Activated CD4-positive, CD25-positive, alpha-beta regulatory T cell (primary cell): ENCODE measurements at places on chromosomes 4 and X.

GRCh38 chrX:119529345-119530276, 35.6 kb downstream of the STEEP1 start:
- DNase-seq: no peak

GRCh38 chr4:75169427-75169826, 236.5 kb downstream of the PARM1 start:
- DNase-seq: no peak

DNA sequence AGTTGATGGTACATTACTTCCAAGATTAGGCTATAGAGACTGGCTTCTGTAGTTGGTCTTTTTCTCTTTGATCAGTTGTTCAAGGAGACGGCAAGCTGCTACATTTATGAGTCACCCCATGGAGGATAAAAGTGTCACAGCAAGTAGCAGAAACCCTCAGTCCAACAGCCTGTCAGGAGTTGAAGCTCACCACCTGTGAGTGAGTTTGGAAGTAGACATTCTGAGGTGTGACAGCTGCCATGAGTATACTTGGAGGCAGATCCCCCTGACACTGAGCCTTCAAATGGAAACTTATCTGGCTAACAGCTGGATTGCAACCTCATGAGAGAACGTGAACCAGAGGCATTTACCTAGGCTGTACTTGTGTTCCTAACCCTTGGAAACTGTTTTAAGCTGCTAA, 68.0 kb downstream of the CCNG2 start:
- no peak for DNase-seq

GRCh38 chr4:6957994-6958393, 48.4 kb downstream of the TBC1D14 start:
- no peak for DNase-seq

DNA sequence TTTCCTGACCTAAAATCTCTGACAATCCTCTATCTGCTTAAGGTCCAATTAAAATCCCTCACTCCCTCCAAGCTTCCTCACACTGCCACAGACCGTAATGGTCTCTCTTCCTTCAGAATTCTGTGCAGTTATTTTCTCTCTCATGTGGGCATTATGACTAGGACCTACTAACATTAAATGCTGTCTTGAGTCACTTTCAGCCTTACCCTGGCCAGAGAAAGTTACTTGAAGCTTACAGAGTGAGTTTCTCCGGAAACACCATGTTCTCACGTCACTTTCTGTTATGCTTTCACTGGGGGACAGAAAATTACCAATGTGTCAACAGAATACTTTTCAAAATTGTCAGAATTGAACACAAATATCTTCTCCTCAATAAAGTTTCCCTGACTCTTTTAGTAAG, 271.8 kb downstream of the INPP4B start:
- no peak for DNase-seq

DNA sequence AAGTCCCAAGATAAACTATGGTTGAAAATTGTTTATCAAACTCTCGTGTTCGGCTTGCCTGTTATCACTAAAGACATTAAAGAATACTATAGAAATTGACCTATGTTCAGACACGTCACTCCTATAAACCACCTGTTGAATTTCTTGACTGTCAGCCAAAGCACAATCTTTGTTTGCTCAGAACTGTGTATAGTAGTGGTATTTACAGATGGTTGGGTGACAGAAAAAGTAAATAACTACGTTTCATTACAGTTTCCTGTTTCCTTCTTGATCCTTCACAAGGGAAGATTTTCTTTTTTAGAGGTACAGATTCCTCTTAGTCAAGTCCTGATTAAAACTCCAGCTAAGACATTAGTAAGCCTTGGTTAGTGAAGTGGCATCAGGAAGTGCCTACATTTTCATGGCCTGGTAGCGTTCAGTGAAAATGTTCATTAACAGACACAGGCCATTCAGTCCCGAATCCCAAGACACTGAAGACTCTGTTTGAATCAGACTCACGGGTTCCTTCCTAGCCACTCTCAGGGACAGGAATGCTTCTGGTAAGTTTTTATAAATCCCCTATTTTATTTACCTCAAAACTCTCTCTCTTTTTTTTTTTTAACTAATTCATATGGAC, at the start of gene SMIM31:
Gene SMIM31 (plus strand): TSS at position 259 of the 616 bp plus-strand sequence. CDS start 16,313 bp downstream, outside the sequence.
- no peak for DNase-seq

GRCh38 chr4:67130411-67130810, 414.9 kb downstream of the CENPC start:
- DNase-seq: no peak

DNA sequence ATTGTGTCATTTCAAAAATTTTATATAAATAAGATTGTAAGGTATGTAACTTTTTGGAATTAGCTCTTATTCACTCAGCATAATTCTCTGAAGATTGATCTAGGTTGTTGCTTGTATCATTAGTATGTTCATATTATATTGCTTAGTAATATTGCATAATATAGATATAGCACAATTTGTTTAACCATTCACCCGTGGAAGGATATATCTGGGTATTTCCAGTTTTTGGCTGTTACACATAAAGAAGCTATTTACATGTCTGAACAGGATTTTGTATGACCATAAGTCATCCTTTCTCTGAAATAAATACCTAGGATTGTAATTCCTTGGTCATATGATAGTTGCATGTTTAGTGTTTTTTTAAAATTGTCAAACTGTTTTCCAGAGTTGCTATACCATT, 82.5 kb downstream of the CPEB2 start:
- DNase-seq: no peak

DNA sequence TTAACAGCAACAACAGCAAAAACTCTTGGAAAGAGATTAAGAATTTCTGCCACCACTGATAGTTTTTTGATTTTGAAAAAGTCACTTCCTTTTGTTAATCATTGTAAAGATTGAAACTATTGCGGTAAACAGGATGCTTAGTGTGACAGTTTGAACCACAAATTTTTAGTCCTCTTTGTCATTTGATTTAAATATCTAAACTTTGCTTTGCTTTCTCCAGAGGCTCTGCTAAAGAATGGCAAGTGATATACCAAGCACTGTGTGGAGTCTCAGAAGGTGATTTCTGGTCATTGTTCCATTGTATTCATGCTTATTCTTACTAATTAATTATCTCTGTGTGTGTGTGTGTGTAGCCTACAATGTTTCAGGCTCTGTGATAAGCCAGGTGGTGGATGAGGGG, 155.6 kb downstream of the BMPR1B start:
- no peak for DNase-seq

- DNase-seq: no peak
Measured at GRCh38 chr4:88897180-88897579, 159.8 kb downstream of the FAM13A start.

DNA sequence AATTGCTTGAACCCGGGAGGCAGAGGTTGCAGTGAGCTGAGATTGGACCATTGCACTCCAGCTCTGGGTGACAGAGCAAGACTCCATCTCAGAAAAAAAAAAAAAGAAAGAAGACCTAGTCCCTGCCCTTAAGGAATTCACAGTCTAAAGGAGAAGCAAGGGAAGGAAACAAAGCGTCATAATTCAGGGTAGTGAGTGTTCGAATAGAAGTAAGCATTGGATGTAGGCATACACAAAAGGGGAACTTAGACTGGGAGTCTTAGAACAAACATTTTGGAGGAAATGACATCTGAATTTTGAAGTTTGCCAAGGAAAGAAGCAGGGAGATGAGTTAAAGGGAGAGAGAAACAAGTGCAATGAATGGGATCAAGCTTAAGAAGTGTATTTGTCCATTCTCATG, 32.4 kb downstream of the PPM1K start:
- DNase-seq: no peak

DNA sequence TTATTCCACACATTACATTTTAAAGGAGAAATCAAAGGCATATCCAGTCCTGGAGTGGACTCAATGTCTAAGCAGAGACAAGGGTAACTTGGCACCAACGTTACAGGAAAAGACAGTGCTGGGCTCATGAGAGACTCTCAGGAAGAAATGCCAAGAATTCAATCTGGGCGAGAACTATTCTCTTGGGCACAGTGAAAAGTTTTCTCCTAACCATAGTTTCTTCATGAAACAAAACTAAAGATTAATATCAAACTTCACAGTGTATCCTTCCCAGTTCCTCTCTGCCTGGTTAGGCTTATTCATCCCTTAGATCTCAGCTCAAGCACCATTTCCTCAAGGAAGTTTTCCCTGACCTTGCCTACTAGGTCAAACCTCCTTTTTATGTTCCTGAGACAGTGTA, 109.4 kb upstream of the TLL1 start:
- DNase-seq: no peak

DNA sequence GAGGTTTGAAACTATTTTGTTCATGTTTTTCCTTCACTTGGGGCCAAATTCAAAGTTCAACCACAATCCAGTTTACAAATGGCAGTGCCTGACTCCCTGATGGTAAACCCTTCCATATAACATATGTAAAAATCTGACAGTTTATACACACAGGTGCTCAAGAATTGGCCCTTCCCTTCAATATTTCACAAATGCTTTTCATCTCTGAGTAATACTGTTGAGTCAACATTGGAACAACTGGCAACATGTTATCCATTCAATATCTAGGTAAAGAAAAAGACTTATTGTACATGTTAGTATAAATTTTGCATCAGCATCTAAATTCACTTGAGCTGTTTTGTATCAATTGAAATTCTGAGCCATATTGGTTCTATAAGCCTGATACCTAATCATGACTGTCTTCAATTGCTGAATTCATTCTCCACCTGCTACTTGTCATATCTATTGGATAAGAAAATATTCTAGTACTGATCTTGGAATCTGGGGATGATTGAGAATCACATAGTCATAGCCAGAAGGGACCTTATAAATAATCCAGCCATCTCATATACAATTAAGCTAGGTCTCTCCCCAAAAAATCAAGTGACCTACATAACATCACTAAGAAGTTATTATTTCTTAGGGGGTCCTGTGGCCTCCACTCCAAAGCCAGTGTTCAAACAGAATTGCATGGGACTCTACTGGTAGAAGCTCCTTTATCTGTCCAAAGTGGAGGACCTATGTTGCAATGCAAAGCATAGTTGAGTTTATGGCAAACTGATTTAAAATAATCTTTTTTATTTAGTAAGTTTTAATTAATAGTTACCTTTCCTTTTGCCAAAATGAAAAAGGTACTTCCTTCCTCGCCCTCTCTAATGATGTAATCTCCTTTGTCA, 61.9 kb downstream of the PRKG2 start:
- no peak for DNase-seq

DNA sequence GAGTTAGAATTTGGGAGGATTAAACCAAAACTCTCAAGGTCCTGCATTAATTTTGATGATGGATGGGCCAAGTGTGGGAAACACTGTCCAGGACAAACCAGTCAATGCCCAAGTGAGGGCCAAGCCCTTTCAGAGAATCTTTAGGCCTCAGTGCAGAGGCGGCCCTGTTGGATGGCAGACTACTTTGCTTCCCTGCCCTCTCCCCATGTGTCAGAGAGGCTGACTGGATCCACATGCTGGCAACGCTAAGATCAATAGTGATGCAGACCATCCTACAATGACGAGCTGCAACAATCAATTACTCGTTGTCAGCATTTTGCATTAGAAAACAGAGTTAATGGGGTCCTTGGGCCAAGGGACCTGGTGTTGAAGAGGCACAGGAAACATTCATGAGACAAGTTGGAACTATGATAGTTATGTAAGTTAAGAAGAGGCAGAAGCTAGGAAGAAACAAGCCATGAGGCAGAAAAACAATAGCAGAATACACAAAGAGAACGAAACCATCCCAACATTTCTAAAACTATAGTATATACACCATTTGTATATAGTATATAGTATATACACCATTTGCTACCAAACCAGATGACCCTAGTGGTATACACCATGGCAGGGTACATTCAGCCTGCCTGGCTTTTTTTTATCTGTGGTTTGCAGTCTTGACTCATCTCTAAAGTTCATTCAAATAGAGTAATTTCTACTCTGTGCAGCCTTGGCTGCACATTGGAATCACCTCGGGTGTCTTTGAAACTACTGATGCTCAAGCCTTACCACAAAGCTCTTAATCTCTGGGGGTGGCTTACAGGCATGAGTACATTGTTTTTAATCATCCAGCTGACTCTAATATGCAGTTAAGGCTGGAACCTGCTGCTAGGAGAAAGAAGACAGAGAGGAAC, 147.7 kb upstream of the GYPA start:
- DNase-seq: no peak

DNA sequence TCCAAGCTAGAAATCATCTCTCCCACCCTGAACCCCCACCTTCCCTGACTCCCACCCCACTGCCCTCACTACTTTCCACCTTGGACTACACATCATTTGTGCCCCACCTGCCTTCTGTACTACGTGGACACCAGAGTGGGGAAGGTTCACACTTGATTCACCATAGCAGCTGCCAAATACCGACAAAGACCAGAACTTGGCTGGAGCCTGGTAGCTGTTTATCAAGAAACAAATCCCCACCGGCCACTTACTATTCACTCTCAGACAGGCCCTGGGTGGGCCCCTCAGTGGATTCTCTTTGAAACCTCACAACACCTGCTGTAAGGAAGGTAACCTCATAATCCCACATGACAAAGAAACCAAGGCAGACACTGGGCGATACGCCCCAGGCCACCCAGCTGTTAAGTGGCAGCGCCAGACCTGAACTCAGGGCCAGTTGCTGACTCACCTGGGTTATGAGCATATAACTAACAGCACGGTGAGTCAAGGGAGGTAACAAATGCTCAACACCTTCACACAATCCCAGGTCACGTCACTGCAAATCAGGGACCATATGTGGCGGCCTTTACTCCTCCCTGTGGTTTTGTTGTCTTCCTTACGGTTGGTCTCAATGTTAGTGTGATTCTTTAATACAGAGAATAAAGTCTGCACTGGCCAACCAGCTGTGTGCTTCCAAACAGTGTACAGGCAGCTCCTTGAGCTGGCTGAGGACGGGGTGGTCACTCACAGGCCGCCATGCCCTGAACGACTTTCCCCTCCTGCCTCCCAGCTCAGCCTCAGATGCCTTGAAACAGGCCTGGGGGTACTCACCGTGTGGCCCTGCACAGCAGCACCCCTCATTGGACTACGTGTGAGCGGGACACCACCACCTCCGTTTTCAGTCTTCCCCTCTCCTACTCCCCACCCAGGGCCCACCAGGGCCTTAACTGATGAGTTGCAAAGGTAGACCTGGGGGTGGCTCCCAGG, 7.5 kb downstream of the WDR1 start:
- DNase-seq: no peak

DNA sequence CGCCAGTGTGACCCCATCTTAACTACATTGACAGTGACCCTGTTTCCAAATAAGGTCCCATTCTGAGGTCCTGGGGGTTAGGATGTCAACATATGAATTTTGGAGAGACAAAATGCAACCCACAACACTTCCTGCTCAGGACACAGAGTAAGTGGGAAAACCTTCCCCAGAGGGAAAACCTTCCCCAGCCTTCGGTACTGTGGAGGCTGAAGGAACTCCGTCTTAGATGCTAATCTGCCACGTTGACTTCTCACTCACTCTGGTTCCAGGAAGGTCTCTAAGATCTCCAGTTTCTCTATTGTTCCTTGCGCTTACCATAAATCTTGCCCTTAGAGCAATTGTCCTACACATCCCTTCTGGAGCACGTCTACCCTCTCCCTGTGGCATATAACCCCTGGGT, 29.7 kb upstream of the HMX1 start:
- no peak for DNase-seq
